ENCODE measurements at places on chromosomes 7 and 10. TPM values are rescaled to one million over a fixed set of nuclear protein-coding genes. Genes with fewer than 3 reads are reported as not detected.

Gene NANOS1
- 0.38 TPM for total RNA-seq

Gene ST7
- 6.1 TPM for total RNA-seq

Gene MOSPD3
- 18.5 TPM for total RNA-seq

Gene CLDN4
- not detected for total RNA-seq

Gene SDHAF3
- total RNA-seq: 11.8 TPM

Gene LIPM
- not detected for total RNA-seq

Gene TMEM213
- total RNA-seq: not detected

Gene TWIST1
- 0.18 TPM for total RNA-seq

Gene DGKI
- total RNA-seq: not detected

Gene PSMA2
- 37.0 TPM for total RNA-seq

Gene AKR1C8
- 1.6 TPM for total RNA-seq

Gene PPP1R9A
- total RNA-seq: 0.23 TPM

DNA sequence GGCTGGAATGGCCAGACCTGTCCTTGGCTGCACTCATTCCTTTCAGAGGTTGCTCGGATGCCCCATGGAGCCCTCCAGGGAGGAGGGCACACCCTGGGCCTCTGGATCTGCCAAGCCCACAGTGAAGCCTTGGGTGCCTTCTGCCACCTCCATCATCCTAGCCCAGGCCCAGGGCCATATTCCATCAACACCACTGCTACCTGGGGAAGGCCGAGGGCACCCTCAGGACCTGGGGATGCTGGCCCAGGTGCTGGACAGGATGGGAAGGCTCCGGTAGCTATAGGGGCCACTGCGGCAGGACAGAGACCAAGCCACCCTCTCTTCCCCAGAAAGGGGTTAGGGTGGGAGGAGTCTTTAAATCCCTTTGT, 810 bp downstream of the OPN4 start:
- DNase-seq: no peak
- no peaks in the 10 kb centered on the region for H3K4me1 ChIP-seq
- no peaks in the 10 kb centered on the region for H3K36me3 ChIP-seq
- no peak overlapping the region for H3K27ac ChIP-seq
- H3K4me3 ChIP-seq: no peak overlapping the region

- peaks cover 3% of the 10 kb centered on the region for H3K27me3 ChIP-seq
- no peak overlapping the region for H3K4me3 ChIP-seq
- H3K4me1 ChIP-seq: no peaks in the 10 kb centered on the region
- DNase-seq: no peak
- H3K36me3 ChIP-seq: no peaks in the 10 kb centered on the region
Observed at GRCh38 chr10:93867525-93867924, 26.3 kb upstream of the SLC35G1 start.

- H3K4me1 ChIP-seq: no peaks in the 10 kb centered on the region
- no peak overlapping the region for H3K27ac ChIP-seq
- DNase-seq: no peak
- H3K27me3 ChIP-seq: no peaks in the 10 kb centered on the region
- no peak overlapping the region for H3K4me3 ChIP-seq
Observed at GRCh38 chr7:114711241-114711640, 210.7 kb upstream of the MDFIC start.

- H3K27me3 ChIP-seq: no peaks in the 10 kb centered on the region
- H3K36me3 ChIP-seq: no peaks in the 10 kb centered on the region
- no peak for DNase-seq
- no peak overlapping the region for H3K4me3 ChIP-seq
- H3K27ac ChIP-seq: no peak overlapping the region
Observed at GRCh38 chr10:70583669-70584037, 18.9 kb downstream of the PRF1 start.

DNA sequence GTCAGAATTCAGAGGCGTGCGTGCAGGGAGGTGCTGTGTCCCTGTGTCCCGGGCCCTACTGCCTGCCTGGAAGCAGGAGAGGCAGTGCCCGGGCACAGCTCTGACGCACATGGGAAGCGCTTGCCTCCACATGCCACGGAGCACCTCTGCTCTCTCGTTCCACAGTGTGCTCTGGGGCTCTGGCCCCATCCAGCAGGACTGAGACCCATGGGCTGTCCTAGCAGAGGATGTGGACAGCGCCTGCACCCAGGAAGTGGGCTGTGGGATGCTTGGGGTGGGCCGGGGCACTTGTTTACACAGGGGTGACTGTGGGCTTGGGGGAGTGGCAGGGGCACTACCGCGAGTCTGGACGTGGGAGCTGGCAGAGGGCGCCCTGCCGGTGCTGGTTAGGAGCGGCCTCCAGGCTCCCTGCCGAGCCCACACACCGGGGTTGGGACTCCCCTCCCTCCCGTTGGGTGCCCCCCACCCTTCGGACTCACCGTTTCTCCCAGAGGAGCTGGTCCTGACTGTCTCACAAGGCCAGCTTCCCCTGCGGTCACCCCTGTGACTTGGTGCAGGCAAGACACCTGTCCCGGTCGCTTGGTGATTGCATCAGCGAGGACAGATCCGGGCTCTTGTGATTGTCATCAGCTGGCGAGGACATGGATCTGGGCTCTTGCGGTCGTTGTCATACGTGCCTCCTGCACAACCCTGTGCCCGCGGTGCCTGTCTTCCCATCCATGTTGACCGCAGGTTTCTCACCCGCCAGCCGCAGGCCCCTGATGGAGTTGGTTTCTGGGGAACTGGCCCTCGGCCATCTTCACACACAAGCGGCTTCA, 83.1 kb downstream of the NKX6-2 start:
- peaks cover 5% of the 10 kb centered on the region for H3K36me3 ChIP-seq
- H3K27me3 ChIP-seq: no peaks in the 10 kb centered on the region
- H3K4me3 ChIP-seq: no peak overlapping the region
- H3K27ac ChIP-seq: no peak overlapping the region
- H3K4me1 ChIP-seq: no peaks in the 10 kb centered on the region

GRCh38 chr7:123622660-123623386, 21.2 kb downstream of the ASB15 start:
- no peak for DNase-seq
- H3K27ac ChIP-seq: no peak overlapping the region

DNA sequence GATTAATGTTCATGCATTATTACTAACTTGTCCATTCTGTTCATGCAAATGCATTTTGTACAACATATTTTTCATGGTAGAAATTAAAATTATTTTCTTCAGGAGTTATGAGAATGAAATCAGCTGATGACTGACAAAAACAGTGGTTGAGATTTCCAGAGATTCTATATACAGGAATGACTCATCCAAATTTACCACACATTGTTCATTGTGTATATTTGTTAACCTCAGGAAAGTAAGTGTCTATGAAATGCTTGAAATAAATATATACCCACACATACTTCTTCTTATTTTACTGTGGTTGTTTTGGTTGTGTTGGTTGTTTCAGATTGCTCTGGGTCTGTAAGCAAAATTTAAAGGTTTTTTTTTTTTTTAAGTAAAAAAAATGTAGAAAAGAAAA, 108.1 kb upstream of the SP8 start:
- H3K4me3 ChIP-seq: no peak overlapping the region
- no peaks in the 10 kb centered on the region for H3K27me3 ChIP-seq
- no peaks in the 10 kb centered on the region for H3K4me1 ChIP-seq
- no peaks in the 10 kb centered on the region for H3K36me3 ChIP-seq
- DNase-seq: no peak

- H3K36me3 ChIP-seq: peaks cover 2% of the 10 kb centered on the region
- no peaks in the 10 kb centered on the region for H3K4me1 ChIP-seq
- DNase-seq: no peak
- H3K4me3 ChIP-seq: no peak overlapping the region
- no peak overlapping the region for H3K27ac ChIP-seq
Observed at GRCh38 chr10:68517188-68517587, 10.1 kb downstream of the SLC25A16 start.

GRCh38 chr7:33640741-33641140, 264.6 kb upstream of the BMPER start:
- no peaks in the 10 kb centered on the region for H3K36me3 ChIP-seq
- H3K4me3 ChIP-seq: no peak overlapping the region
- H3K27me3 ChIP-seq: no peaks in the 10 kb centered on the region
- H3K4me1 ChIP-seq: no peaks in the 10 kb centered on the region
- H3K27ac ChIP-seq: no peak overlapping the region

- H3K27me3 ChIP-seq: no peaks in the 10 kb centered on the region
- no peak for DNase-seq
- no peaks in the 10 kb centered on the region for H3K4me1 ChIP-seq
- no peak overlapping the region for H3K27ac ChIP-seq
Observed at GRCh38 chr7:129452589-129453231, 18.5 kb downstream of the STRIP2 start.

GRCh38 chr10:13329565-13329964, 18.5 kb downstream of the SEPHS1 start:
- no peak overlapping the region for H3K4me3 ChIP-seq
- DNase-seq: no peak
- no peaks in the 10 kb centered on the region for H3K27me3 ChIP-seq
- no peaks in the 10 kb centered on the region for H3K4me1 ChIP-seq
- H3K36me3 ChIP-seq: peaks cover 20% of the 10 kb centered on the region

DNA sequence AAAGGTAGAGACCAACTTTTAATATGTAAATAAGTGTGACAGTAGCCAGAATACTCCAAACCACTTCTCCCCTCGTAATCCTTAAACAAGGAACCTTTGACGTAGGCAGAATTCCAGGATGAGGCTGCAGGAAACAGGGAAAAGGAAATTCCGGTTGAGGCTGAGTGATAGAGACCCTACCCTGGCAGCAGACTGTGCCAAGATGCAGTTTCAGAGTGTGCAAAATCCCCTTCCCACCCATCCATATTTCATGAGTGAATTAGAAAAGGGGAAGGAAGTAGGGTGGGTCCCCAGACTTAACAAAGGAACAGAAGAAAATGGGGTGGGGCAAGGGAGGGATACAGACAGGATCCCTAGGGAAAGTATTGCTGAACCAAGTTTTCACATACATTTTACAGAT, 143.0 kb downstream of the RAPGEF5 start:
- no peaks in the 10 kb centered on the region for H3K4me1 ChIP-seq
- H3K4me3 ChIP-seq: no peak overlapping the region
- H3K27ac ChIP-seq: no peak overlapping the region
- H3K27me3 ChIP-seq: no peaks in the 10 kb centered on the region
- DNase-seq: no peak

DNA sequence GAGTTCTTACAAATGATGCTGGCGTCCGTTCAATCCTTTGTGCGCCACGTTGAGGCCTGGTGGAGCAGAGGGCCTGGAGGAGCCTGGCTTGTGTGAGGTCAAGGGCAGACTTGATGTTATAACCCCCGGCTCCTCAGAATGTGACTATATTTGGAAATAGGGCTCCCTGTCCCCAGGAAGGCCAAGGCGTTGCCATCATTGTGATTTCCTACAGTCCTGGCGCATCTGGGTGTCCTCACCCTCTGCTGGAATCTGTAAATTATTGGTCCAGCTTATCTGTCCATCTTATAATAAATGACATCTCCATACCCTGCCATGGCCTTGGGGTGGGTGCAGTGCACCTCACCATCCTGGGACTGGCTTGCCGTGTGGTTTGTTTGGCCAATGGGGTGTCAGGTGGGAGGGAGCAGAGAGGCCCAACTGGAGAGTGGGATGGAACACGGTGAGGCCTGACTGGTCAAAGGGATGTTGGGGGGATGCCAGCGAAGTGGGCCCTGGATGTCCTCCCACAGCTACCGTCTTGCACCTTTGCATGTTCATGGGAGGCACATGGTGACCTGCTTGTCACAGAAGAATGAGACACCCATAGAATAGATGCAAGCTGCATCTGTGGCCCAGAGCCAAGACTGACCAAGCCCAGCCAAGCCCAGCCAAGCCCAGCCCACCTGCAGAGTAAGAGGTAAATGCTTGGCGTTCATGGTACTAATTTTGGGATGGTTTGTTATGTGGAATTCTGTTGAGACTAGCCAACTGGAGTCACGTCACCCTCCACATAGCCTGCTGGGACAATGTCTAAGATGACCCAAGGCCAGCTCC, 11.1 kb upstream of the LRRC27 start:
- no peaks in the 10 kb centered on the region for H3K36me3 ChIP-seq
- H3K4me1 ChIP-seq: no peaks in the 10 kb centered on the region
- no peak for DNase-seq

- H3K4me3 ChIP-seq: no peak overlapping the region
- H3K27ac ChIP-seq: no peak overlapping the region
- no peak for DNase-seq
- no peaks in the 10 kb centered on the region for H3K36me3 ChIP-seq
- H3K27me3 ChIP-seq: no peaks in the 10 kb centered on the region
Observed at GRCh38 chr7:147861058-147861716, 729.4 kb upstream of the C7orf33 start.

DNA sequence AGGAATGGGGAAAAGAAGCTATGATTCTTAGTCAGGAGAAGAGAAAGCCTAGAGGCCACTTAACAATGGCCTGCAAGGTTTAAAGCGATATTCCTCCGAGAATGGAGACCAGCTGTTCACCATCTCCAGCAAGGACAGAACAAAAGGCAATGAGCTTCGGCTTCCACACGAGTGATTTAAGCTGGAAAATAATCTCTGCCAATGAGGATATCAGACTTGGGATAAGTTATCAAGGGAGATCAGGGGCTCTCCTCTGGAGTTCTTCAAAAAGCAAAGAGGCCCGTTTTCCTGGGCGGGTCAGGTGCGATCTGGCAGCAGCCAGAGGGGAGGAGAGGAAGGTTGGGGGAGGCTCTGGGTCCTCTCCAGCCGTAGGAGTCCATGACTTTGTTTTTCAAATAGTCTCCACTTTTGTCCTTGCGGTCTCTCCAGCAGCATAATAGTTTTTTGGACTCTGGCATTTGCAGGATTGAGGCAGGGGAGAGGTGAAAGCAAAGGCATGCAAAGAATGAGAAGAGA, 211.3 kb downstream of the SKIDA1 start:
- H3K27ac ChIP-seq: no peak overlapping the region
- H3K36me3 ChIP-seq: no peaks in the 10 kb centered on the region
- no peaks in the 10 kb centered on the region for H3K27me3 ChIP-seq
- no peak overlapping the region for H3K4me3 ChIP-seq

GRCh38 chr10:119006451-119007210, 22.9 kb upstream of the NANOS1 start:
- H3K4me1 ChIP-seq: no peaks in the 10 kb centered on the region
- H3K4me3 ChIP-seq: no peak overlapping the region
- DNase-seq: no peak
- H3K36me3 ChIP-seq: no peaks in the 10 kb centered on the region

DNA sequence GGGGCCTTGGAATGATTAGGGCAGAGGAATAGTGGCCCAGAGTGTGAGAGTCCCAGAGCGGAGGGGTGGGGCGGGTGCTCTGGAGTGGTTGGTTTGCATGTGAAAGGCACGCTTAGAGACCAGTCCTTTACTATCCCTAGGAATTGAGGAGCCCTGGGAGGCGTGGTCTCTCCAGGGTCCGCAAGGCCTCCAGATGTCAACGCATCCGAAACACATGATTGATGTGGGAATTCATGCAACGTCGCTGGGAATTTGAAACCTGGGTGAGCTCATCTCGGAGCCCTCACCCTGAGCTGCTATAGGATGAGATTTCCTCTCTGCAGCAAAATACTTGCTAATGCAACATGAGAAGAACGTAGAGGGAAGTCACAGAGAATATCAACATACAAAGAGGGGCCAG, 51.2 kb downstream of the NPTX2 start:
- H3K36me3 ChIP-seq: no peaks in the 10 kb centered on the region
- H3K4me3 ChIP-seq: no peak overlapping the region
- no peak overlapping the region for H3K27ac ChIP-seq
- no peaks in the 10 kb centered on the region for H3K4me1 ChIP-seq

- H3K4me1 ChIP-seq: no peaks in the 10 kb centered on the region
- DNase-seq: no peak
- no peaks in the 10 kb centered on the region for H3K36me3 ChIP-seq
- no peak overlapping the region for H3K4me3 ChIP-seq
- H3K27me3 ChIP-seq: peaks cover 3% of the 10 kb centered on the region
- no peak overlapping the region for H3K27ac ChIP-seq
Observed at GRCh38 chr7:69776611-69777010, 178.3 kb downstream of the AUTS2 start.

Measured in T-cell (primary cell).